ENCODE measurements at places on chromosomes 16 and 17.

- no peak for DNase-seq
Observed at GRCh38 chr16:67166110-67166547, 1.6 kb downstream of the HSF4 start.

GRCh38 chr16:54268766-54269165 lies 17.8 kb downstream of the IRX3 start:
- no peak for DNase-seq

DNA sequence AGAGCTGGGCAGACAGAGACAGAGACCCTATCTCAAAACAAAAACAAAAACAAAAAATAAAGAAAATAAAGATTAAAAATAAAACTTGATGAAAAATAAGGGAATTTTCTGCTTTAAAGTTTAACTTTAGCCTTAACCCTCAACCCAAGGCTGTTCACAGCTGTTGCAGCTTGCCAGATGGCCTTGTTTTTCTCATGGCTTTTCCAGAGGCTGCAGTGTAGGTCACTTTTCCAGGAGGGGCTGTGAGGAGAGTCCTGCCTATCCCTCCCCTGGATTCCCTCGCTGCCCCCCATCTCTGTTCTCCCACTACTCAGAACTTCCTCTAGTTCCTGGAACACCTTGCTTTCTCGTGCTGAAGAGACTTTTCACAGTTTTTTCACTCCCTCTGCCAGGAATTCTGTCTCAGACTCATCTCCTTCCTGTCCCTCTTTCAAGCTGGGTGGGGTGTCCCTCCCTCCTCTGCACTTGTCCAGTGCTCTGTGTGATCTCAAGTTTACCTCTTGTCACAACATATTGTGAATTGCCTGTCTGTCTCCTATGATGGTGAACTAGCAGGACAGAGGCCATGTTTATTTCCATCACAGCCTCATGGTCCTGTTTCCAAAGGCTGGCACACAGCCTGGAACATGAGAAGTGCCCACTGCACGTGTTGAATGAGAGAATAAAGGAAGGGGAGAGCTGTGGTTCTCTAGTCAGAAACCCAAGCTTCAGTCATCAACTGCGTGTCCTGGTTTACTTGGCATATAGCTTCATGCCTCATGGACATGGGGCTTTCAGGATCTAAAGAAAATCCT lies 69.9 kb upstream of the MSI2 start:
- DNase-seq = no peak

DNA sequence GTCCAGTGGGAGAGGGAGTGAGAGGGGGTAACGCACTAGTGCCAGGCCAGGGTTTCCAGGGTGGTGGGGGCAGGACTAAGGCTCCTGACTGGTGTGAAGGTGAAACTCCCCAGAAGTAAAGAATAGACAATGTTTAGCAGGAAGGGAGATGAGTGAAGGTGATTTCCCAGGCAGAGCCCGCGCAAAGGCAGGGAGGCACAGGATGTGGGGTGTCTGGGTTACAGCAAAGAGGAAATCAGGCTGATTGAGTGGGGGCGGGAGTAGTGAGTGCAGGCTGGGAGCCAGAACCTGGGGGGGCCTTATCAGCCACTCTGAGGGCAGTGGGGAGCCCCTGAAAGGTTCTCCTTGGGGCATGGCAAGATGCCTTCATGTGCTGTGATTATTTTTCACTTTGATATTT lies 167.5 kb downstream of the UTP18 start:
- DNase-seq = no peak

GRCh38 chr16:290681-291405 lies 7.9 kb downstream of the PDIA2 start:
- no peak for DNase-seq

DNA sequence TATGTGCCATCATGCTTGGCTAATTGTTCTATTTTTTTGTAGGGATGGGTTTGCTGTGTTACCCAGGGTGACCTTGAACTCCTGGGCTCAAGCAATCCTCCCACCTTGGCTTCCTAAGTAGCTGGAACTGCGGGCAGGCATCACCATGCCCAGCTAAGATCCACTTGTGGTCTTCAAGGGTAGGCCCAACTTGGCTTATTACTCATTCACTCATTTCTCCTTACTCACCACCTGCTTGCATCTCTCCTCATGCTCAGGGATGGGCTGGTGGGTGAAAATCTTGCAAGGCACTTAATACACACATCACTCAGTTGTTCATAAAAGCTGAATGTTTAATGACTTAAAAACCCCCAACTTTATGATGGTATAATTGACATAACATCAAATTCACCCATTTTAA lies 207.8 kb downstream of the SHISA9 start:
- DNase-seq = no peak
